ENCODE measurements at places on chromosomes 6 and 20.

DNA sequence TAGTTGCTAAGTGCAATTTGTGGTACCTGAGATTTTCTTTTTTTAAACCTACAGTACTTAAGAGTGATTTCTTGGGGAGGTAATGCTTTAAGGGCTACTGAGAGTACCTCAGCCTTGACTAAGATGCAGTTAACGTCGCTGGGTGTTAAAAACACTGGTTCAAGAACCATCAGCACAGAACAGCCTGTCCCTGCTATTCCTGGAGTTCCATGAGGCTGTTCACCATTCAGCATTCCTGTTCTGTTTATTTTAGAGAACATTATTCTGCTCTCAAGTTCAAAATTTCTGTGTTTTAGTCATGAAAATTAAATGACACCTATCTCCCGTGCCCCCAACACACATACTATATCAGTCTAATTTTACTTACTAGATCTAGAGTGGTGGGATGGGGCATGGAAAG, 1.7 kb upstream of the PRELID3B start:
- DNase-seq: no peak

GRCh38 chr6:41170547-41171160, 7.7 kb upstream of the TREM2 start:
- DNase-seq: no peak

DNA sequence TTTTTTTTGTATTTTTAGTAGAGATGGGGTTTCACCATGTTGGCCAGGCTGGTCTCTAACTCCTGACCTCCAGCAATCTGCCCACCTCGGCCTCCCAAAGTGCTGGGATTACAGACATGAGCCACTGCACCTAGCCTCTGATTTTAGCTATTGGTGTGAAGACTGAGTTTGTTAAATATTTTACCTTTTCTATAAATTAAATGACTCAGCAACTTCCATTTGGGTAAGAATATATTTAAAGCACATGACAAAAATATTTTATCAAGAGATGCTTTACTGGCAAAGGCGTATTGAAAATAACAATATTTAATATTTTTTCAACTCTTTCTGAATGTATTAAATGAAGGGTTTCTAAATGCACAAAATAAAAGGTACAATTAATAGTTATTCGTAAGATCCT, 158.7 kb upstream of the AGPAT4 start:
- no peak for DNase-seq

DNA sequence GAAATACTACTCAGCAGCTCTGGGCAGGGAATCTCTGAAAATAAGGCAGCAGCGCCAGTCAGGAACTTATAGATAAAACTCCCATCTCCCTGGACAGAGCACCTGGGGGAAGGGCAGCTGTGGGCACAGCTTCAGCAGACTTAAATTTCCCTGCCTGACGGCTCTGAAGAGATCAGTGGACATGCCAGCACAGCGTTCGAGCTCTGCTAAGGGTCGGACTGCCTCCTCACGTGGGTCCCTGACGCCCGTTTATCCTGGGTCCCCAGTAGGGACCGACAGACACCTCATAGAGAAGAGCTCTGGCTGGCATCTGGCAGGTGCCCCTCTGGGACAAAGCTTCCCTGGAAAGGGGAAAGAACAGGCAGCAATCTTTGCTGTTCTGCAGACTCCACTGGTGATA, 59.0 kb downstream of the COL21A1 start:
- DNase-seq: no peak

DNA sequence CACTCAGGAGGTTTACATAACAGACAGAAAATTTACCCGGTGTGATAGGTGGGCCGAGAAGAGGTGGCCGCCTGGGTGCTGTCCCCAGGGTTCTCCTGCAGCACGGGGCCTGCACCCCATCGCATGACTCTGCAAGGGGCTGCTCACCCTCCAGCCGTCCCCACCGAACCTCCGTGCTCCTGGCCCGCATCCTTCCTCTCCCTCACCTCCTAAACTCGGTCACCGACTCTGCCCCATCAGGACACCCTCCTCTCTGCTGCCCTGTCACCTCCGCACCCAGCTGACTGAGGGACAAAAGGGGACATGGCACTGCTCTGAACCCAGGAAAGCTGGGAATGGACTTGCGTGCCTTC, 147.6 kb downstream of the SYNDIG1 start:
- DNase-seq: no peak

Data from CD4-positive, alpha-beta T cell treated with Interleukin-17A for 1 hour (primary cell).